Activated gamma-delta T cell (primary cell): ENCODE measurements at places on chromosomes 11 and 22.

GRCh38 chr22:50027639-50028537 lies 15.3 kb upstream of the IL17REL start:
- peak; percentile 41 for DNase-seq

DNA sequence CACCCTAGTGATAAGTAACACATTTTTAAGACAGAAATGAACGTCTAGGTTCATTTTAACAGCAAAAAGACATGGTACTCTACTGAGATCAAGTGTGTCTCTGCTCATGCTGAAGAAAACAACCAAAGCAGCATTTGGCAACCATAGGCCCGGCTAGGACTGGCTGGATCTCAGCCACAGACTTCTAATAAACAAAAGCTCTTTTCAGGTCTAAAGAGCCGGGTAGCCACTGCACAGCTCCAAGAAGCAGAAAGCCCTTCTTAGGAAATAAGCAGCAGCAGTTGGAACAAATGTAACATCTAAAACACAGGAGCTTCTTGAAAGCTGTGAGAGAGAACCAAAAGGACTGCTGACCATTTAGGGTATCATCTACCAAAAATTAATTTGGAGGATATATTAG lies 37.6 kb downstream of the PITPNB start:
- no peak for DNase-seq

DNA sequence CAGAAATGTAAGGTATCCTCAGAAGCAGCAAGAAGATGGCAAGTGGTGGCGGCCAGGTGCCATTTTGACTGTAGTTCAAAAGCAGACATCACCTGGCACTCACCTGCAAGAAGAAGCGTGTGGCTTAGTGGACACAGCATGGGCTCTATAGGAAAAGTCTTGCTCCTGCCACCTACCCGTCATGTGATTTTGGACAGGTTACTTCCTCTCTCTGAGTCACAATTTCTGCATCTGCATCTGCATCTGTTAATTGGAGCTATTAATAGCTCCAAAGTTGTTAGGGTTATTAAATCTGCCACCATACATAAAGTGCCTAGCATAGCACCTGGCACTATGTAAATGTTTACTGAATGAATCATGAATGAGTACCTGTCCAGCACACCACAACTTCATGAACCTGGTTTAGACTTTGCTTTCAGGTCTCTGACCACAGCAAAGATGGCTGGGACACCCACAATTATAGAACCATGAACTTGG lies 16.8 kb downstream of the RAB30 start:
- DNase-seq: no peak

DNA sequence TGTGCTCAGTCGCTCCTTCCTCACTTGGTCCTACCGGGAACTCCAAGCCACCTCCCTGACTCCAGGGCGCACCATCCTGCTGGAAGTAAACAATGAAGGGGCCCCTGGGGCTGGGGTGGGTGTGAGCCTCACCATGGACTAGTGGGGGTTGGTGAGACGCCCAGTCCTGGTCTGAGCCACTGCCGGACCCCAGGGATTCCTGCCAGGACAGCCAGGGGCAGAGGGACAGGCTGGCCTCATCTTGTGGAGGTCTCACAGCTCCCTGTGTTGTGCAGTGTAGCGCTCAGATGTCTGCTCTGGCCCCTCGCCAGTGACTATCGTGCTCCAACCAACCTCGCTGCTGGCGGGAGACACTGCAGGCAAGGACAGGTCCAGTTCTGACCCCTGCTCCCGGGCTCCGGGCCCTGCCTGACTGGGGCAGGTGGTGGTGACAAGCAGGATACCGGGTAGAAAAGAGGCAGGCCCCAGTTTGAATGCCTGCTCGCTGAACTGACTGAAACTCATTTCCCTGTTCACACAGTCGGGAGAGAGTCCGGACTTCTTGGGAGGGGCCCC lies 1021.4 kb downstream of the BRD1 start:
- DNase-seq: no peak

GRCh38 chr11:74299015-74299414 lies 12.4 kb downstream of the P4HA3 start:
- no peak for DNase-seq

DNA sequence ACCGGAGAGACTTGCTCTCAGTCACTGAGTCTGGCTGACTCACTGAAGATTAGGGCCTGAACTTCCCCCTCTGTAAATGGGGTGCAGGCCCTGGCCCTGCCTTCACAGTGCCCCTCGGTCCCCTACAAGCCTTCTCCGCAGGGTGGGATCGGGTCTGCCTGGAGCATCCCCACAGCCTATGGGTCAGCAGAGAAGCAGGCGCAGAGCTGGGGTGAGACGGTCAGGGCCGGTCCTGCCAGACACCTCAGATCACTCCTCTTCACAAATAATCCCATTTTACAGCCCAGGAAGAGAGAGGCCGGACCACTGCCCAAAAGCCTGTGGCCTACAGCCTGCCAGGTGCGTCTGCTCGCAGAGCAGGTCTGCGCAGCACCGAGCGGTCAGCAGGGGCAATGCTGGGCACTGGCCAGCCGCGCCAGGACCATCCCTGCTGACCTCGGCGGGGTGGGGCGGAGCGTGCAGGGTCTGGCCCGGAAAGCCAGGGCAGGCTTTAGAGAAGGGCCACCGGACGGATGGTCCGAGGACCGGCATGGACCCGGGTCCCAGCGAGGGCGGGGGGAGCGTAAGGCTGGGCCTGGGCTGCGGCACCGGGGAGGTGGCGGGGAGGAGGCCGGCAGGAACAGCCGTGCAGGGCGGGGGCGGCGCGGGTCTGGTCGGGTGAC lies 522 bp upstream of the SEPTIN5 start:
- no peak for DNase-seq

GRCh38 chr22:34306361-34306760 lies 386.1 kb upstream of the LARGE1 start:
- DNase-seq: no peak

DNA sequence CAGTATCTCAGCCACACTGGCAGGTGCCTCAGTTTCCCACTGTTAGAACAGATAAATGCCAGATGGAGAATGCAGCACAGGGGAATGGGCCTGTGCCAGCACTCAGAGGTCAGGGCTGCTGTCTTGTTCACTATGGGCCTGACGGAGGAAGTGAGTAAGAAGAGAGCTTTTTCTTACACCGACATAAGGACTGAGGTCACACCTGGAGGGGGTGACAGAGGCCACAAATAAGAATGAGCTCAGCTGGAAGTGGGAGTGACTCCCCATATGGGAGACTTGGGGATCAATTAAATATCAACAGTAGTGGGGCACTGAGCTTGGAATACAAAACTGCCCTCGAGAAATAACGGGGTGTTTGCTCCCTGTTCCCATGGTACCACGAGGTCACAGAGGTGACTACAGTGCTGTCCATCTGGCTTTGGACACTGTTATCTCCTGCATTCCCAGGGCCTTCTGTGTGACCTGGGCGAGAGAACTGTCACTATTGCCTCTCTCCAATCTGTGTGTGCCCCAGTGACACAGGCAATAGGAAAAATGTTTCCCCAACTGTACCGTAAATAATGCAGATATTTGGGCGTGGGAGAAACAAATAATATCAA lies 94.1 kb upstream of the NNMT start:
- no peak for DNase-seq

- no peak for DNase-seq
Observed at GRCh38 chr11:74070723-74071492, 62.0 kb upstream of the UCP3 start.

DNA sequence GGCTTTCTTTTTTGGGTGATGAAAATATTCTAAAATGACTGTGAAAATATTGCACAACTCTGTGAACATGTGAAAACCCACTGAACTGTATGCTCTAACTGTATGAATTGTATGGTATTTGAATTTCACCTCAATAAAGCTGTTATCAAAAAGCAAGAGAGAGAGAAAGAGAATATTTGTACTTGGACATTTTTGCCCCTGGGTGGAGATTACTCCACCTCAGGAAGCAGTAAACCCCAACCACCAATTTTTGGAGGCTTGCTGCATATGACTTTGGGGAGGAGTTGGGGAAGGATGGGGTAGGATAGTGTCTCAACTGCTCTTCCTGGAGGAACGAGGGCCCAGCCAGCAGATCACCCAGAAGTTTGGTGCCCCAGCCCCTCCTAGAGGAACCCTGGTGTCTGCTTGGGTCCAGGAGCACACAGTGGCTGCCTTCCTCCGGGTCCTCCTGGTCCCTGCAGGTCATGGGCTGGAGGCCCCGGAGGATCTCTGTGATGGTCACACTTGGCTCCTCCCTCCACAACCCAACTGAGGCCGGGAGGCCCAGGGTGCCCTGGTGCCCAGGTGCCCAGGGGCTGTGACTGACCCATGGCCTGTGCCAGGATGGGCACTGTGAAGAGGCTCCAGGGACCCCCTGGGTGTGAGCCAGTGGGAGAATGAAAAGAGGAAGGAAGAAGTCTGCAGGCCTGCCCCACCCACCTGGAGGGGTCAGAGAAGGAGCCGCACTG lies 15.3 kb upstream of the PICK1 start:
- no peak for DNase-seq

DNA sequence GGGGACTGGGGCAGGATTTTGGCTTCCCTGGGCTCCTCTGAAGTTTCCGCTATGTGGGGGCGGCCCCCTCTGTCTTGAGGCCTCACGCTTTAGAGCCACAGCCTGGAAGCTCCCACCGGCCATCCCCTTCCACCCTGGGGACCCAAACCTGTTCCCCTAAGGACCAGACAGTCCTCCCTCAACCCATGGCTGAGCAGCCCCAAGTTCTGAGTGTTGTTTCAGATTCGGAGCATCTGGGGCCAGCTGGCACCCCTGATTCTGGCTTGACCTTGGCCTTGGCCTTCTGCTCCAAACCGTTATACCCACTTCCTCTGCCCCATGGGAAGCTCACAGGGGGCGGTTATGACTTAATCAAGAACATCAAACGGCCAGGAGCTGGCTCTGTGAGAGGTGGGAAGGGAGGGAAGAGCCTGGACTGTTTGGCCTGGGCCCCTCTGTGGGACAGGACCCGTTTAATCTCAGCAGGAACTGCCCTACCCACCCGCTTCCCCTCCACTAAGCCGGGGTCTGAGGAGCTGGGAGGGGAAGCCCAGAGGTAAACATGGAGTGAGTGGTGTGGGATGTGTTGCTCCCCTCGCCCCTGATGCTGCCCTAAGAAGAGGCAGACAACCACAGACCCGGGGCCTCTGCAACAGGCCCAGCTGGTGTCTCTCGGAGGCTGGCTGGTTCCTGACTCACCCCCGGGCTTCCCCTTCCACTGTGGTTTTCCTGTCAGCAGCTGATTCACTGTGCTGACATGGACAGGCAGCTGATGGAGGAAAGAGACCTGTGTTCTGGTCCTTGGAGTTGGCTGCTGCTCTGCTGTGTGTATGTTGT lies 3.4 kb downstream of the CD82 start:
- DNase-seq: peak; percentile 37

- DNase-seq: no peak
Observed at GRCh38 chr22:28594076-28594796, 85.4 kb downstream of the TTC28 start.

DNA sequence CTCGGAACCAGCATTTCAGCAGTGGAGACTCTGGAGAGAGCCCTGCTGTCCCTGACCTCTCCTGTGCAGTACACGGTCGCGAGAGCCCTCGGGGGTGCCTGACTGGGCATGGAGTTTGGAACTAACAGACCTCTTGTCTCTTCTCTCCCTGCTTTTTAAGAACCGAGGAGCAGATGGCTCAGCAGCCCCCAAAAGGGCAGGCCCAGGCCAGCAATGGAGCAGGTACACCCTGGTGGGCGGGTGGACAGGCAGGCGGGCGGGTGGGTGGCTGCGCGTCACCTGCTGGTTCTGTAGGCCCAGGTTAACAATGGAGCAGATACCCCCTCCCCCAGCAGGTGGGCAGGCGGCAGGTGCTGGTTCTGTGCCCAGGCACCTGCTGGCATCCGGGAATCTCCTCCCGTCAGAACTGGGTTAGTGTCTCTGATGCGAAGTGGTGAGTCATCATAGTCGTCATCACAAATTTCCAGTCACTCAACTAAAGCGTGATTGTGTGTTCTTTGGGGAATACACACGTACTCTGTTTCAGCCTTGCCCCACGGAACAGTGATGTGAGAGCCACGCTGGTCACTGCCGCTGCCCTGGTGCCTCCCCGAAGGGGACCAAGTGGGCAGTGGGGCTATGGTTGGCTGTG lies 41.1 kb downstream of the GRAMD4 start:
- DNase-seq: no peak

DNA sequence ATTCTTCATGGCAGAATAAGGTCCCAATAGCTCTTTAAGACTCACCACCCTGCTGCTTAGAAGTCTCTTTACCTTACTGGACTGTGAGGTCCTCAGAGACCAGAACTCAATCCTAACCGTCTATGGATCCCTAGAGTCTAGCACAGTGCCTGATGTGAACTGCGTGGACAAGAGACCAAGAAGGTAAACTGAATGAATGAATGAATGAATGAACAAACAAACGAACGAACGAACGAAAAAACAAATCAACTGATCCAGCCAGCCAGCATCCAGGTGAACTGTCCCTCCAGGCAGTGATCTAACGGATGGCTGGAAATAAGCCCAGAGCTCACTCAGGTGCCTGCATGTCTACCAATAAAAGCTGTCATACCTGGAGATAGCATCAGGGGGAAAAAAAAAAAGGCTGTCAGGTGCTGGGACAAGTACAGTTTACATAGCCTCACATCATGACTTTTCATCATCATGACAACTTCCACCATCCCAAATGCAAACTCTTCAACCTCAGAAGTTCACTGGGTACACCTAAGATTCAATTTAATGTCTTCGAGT lies 59.8 kb downstream of the PACSIN2 start:
- no peak for DNase-seq

DNA sequence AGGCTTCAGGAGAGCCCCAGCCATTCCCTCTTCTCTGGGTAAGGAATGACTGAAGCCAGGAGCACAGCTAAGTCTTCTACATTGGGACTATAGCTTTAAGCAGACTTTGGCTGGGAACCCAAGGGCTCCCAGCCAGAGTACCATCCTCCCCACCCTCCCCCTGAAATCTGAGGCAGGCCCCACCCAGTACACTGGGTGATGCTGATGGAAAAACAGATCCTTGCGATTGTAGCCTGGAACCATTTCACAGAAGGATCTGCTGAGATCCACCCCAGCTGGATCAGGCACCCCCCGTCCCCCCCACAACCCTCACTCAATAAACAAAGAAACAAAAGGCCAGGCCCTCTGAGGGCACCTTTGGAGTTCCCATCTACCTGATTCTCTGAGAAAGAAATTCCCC lies 39.8 kb downstream of the IL18BP start:
- DNase-seq: no peak

DNA sequence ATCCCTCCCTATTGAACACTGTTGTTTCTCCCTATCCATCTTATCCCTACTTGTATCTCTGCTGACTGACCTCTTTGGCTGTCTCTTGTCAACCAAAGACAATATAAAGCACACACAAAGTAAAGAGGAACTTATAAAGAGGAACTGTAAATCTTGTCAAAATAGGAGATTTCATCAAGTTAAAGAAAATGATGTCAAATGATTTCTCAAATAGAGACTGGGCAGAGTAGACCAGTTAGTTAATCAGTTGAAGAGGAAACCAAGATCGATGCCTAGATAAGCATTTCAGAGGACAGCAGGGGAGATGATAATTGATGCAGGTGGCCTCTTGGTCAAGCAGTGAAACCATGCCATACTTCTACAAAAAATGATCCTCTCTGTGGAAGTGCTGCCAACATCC lies 22.7 kb downstream of the KCNQ1OT1 start:
- DNase-seq: no peak

GRCh38 chr22:42805016-42805997 lies 51.8 kb downstream of the ARFGAP3 start:
- no peak for DNase-seq
